Pancreas (tissue), 10 donors: ENCODE measurements at places on chromosomes 2 and 18.
A peak's percentile ranks its signal among the peaks of the same experiment; 100 is the strongest.

DNA sequence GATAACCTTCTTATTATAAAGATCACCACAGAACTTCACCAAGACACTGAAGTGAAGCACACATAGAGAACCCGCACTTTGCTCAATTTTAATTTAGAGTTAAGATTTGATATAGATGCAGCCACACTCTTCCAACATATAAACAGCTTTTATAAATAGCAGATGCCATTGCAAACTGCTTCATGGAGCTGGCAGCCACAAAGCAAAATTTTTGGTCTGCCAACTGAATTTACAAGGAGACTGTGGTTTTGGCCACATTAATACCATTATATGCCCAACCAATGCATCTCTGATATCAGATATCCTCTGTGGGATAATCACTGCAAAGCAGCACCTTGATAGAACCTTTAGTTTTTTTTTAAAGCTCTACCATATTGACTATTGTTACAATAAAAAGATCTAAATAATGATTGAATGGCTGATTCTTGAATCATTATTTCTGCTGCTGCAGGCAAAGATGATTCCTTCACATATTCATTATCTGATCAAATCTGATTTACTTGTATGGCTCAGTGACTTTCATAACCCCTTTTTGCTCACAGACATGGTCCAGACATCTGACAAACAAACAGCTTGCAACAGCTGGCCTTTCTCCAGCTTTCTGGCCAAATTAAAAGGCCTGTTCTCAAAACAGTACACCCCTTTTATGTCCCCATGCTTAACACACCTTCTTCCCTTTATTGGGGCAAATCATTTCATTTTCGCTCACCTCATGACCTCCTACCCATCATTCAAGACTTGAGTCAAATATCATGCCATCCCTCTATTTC, 88.4 kb downstream of the METTL4 start:
- no peak for DNase-seq
- H3K4me1 ChIP-seq, result no peaks in the 10 kb centered on the region
- no peaks in the 10 kb centered on the region for H3K36me3 ChIP-seq

GRCh38 chr2:101041413-101041812, 39.3 kb downstream of the RPL31 start:
- H3K4me3 ChIP-seq, result no peak overlapping the region
- no peaks in the 10 kb centered on the region for H3K4me1 ChIP-seq
- no peak for DNase-seq
- no peaks in the 10 kb centered on the region for H3K27me3 ChIP-seq
- H3K27ac ChIP-seq, result no peak overlapping the region

DNA sequence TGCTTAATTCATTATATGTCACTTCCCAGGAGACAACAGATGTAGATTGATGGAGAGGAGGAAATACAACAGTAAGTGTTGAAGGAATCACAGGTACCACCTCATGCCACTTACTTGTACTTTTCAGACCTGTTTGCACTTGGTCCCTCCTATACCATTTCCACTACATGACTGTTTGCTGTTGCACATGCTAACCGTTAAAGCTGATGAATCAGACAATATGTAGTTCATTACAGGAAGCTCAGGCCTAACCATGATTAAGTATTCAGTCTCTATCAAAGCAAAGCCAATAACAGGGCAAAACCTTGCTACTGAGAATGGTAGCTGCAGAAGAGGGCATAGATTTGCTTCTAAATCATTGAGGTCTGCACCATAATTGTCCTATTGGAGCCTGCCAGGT, 30.2 kb upstream of the GRP start:
- no peaks in the 10 kb centered on the region for H3K4me1 ChIP-seq
- H3K27ac ChIP-seq, result no peak overlapping the region
- no peaks in the 10 kb centered on the region for H3K36me3 ChIP-seq
- no peak overlapping the region for H3K4me3 ChIP-seq
- no peak for DNase-seq

GRCh38 chr2:51368250-51368649, 336.3 kb upstream of the NRXN1 start:
- H3K4me3 ChIP-seq, result no peak overlapping the region
- H3K27me3 ChIP-seq, result no peaks in the 10 kb centered on the region
- no peak overlapping the region for H3K27ac ChIP-seq

- H3K4me1 ChIP-seq, result peaks cover 16% of the 10 kb centered on the region
- peak within 1 kb of the TSS; percentile 87 for H3K27ac ChIP-seq
- H3K36me3 ChIP-seq, result no peaks in the 10 kb centered on the region
- peak within 1 kb of the TSS; percentile 83 for H3K4me3 ChIP-seq
- H3K27me3 ChIP-seq, result no peaks in the 10 kb centered on the region
These were observed at the start of gene PHLPP1 for GRCh38 chr18:62715436-62715758. Gene PHLPP1, plus strand, starts transcription at chr18:62715541. Its CDS starts 143 bp downstream, at chr18:62715684.

DNA sequence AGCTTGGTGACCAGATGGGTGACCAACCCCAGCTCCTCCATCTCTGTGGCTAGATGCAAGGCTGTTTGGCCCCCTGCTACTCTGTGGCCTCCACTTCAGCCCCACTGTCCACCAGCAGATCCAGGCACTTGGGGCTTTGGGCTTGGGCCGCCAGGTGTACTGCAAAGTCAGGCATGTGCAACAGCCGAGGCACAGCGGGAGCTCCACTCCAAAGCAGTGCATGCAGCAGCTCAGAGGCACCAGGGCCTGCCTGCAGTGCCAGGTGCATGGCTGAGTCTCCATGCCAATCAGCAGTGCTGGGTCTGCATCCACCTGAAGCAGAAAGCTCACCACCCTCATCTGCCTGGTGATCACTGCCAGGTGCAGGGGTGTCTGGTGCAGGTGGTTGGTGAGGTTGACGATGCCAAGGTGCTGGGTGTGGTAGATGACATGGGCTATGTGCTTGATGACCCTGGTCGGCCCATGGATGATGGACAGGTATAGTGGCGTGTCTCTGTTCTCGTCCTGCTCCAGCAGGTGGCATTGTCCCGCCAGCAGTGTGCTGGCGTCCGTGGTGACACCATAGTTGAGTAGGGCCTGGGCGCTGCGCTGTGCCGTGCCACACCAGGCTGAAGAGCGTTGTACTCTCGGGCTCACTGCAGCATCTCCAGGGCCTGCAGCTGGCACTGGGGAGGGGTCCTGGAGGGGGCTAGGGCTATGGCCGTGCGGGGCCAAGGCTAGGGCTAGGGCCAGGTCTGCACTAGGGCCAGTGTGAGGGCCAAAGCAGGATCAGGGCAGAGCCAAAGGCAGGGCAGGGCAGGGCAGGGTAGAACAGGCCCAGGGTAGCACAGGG, 1.0 kb upstream of the ANKRD62 start:
- peaks cover 11% of the 10 kb centered on the region for H3K4me1 ChIP-seq
- no peaks in the 10 kb centered on the region for H3K27me3 ChIP-seq
- H3K4me3 ChIP-seq, result no peak overlapping the region
- H3K36me3 ChIP-seq, result no peaks in the 10 kb centered on the region
